ENCODE measurements at places on chromosomes 11 and 22. TPM values are rescaled to one million over a fixed set of nuclear protein-coding genes. Genes with fewer than 3 reads are reported as not detected.

GRCh38 chr11:17001806-17002205 lies 12.4 kb downstream of the PLEKHA7 start:
- H3K4me1 ChIP-seq = peaks cover 19% of the 10 kb centered on the region
- peaks cover 2% of the 10 kb centered on the region for H3K36me3 ChIP-seq
- H3K27me3 ChIP-seq = peaks cover 2% of the 10 kb centered on the region
- no peak overlapping the region for H3K4me3 ChIP-seq
- no peak for DNase-seq
- H3K27ac ChIP-seq = no peak overlapping the region

- peaks cover 3% of the 10 kb centered on the region for H3K27me3 ChIP-seq
- H3K36me3 ChIP-seq = peaks cover 11% of the 10 kb centered on the region
- H3K27ac ChIP-seq = no peak overlapping the region
- H3K4me3 ChIP-seq = no peak overlapping the region
- no peak for DNase-seq
These were observed 94.1 kb upstream of the AMOTL1 start for GRCh38 chr11:94673951-94674491.

DNA sequence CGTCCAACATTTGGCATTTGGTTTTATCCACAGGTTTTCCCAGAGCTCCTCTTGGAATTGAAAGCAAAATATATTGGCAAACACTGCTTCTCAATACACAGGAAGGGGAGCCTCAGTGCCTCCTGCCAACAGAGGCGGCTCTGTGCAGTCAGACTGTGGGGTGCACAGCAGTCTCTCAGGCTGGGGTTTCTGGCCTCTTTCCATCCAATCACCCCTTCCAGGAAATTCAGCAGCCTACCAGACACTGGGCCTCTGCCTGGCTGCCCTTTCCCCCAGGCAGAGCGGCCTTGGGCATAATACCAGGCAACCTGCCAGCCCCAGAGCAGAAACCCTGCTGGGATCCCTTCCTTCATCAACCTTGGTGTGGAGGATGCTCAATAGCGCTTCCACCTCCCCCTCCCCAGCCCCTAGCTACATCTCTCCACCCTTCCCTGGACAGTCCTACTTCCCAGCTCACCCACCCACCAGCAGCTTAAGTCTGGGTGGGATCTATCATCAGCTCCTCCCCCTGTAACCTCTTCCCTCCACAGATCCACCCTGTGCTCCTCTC lies 17.8 kb upstream of the RAPSN start:
- H3K4me3 ChIP-seq = no peak overlapping the region
- peaks cover 49% of the 10 kb centered on the region for H3K4me1 ChIP-seq
- H3K27ac ChIP-seq = peak overlapping the region; percentile 90
- H3K36me3 ChIP-seq = peaks cover 30% of the 10 kb centered on the region

- no peak overlapping the region for H3K4me3 ChIP-seq
- no peak for DNase-seq
- H3K4me1 ChIP-seq = peaks cover 59% of the 10 kb centered on the region
- peak overlapping the region; percentile 54 for H3K27ac ChIP-seq
- H3K27me3 ChIP-seq = peaks cover 2% of the 10 kb centered on the region
These were observed 42.7 kb downstream of the CELF1 start for GRCh38 chr11:47510209-47510608.

DNA sequence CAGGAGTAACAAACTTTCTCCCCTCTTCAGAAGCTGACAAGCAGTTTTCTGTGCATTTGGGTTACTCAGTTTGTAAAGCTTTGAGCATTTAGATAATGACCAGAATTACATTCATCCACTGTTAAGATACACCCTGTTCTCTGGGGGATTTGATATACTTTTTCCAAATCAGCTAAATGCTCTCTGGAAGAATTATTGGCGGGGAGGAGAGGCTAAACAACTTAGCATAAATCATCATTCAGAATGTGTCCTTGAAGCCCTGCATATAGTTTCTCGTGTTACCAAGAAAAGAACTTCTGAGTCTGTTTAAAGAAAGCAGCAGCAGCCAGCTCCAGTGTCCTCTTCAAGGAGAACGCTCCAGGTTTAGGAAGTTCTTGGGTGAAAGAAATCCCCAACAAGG lies 54.9 kb upstream of the LDLRAD3 start:
- no peaks in the 10 kb centered on the region for H3K27me3 ChIP-seq
- H3K4me3 ChIP-seq = no peak overlapping the region
- no peaks in the 10 kb centered on the region for H3K36me3 ChIP-seq
- no peak overlapping the region for H3K27ac ChIP-seq
- H3K4me1 ChIP-seq = no peaks in the 10 kb centered on the region
- no peak for DNase-seq

- no peak for DNase-seq
- H3K36me3 ChIP-seq = peaks cover 46% of the 10 kb centered on the region
- no peak overlapping the region for H3K4me3 ChIP-seq
- H3K27me3 ChIP-seq = peaks cover 21% of the 10 kb centered on the region
- peaks cover 9% of the 10 kb centered on the region for H3K4me1 ChIP-seq
- H3K27ac ChIP-seq = no peak overlapping the region
These were observed 59.5 kb downstream of the CDKN1C start for GRCh38 chr11:2825889-2826678.

Gene CD3D
- total RNA-seq = not detected

Gene C11orf86
- total RNA-seq = not detected

Gene RFPL1
- not detected for total RNA-seq

All from endothelial cell (in vitro differentiated cells).